ENCODE measurements at places on chromosomes 11 and 22.

GRCh38 chr11:808427-809286 is 1.1 kb upstream of the RPLP2 start:
- no peak for DNase-seq

DNA sequence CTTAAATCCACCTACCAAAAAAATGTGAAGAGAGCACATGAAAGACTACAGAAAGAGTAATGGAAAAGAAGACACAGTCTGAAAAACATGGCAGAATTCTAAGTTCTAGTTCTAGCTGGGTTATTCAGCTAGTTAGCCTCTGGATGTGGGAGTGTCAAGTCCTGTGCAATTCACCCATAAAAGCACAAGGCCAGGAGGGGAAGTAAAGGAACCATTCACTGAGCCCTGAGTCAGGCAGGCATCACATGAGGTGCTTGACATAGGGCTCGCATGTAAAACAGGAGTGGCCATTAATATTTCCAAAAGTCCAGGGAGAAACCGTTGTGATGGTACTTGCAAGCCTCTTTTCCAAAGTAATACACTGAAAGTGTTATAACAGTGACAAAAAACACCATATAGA is 103.7 kb downstream of the GAB2 start:
- no peak for DNase-seq

DNA sequence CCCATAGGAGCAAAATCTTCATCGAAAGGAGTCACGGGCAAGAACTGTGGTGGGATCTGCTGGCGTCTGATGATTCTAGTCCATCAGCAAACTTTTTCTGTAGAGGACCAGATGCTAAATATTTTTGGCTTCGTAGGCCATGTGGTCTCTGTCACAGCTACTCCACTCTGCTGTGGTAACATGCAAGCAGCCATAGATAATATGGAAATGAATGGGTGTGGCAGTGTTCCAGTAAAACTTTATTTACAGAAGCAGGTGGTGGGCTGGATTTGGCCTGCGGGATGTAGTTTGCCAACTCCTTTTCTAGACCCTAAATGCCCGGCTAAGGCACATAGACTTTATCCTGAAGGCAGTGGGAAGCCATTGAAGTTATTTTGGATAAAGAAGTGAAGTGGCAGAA is 32.9 kb downstream of the BMAL1 start:
- DNase-seq: no peak

- no peak for DNase-seq
These were observed 47.8 kb upstream of the BID start for GRCh38 chr22:17822087-17822486.

GRCh38 chr11:87353771-87354345 is 316.1 kb downstream of the TMEM135 start:
- no peak for DNase-seq

DNA sequence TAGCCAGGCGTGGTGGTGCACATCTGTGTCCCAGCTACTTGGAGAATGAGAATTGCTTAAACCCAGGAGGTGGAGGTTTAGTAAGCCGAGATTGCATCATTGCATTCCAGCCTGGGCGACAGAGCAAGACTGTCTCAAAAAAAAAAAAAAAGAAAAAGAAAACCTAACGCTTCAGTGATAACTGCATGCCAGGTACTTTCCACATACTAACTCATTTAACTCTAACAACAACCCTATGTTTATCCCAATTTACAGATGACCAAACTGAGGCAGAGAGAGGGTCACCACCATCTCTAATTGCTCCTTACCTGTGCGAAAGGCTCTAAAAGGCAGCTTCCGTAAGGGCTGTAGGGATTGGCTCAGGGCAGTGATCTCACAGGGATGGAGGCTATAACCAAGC is 11.6 kb downstream of the PISD start:
- no peak for DNase-seq

- no peak for DNase-seq
These were observed 10.2 kb downstream of the ADAMTS8 start for GRCh38 chr11:130418210-130418609.

DNA sequence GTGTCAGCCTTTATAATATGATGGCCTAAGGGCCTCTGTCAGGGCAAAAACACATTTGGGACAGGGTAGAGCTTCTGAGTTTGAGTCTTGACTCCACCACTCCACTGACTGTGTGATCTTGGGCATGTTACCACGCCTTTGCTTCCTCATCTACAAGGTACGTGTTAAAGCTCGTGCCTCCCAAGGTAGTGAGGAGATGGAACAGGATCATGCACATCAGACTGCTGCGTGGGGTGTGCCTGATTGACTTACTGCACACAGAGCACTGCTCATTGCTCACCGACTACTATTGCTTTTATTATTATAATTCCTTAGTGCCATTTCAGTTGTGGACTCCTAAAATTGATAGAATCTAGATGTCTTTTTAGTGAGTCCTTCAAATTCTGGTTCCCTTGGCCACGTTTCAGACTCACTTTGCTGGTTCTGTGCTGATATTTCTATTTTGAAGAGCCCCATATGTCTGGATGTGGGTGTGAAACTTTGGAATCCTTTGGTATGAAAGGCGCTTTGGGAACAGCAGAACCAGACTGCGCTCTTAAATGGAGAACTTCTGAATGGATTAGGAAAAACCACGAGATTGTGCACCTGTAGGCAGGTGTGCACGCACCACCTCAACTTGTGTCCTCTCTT is 44.1 kb upstream of the RAB1B start:
- DNase-seq: no peak

- DNase-seq: no peak
These were observed 66.9 kb downstream of the AMOTL1 start for GRCh38 chr11:94834911-94835593.

GRCh38 chr22:26903030-26903856 is 245.9 kb downstream of the MIAT start:
- DNase-seq: no peak

- peak; percentile 35 for DNase-seq
These were observed at the start of gene GRK3 for GRCh38 chr22:25564320-25564978. TSS of gene GRK3 (plus strand) at chr22:25564675. CDS start at chr22:25565041, 366 bp downstream.

DNA sequence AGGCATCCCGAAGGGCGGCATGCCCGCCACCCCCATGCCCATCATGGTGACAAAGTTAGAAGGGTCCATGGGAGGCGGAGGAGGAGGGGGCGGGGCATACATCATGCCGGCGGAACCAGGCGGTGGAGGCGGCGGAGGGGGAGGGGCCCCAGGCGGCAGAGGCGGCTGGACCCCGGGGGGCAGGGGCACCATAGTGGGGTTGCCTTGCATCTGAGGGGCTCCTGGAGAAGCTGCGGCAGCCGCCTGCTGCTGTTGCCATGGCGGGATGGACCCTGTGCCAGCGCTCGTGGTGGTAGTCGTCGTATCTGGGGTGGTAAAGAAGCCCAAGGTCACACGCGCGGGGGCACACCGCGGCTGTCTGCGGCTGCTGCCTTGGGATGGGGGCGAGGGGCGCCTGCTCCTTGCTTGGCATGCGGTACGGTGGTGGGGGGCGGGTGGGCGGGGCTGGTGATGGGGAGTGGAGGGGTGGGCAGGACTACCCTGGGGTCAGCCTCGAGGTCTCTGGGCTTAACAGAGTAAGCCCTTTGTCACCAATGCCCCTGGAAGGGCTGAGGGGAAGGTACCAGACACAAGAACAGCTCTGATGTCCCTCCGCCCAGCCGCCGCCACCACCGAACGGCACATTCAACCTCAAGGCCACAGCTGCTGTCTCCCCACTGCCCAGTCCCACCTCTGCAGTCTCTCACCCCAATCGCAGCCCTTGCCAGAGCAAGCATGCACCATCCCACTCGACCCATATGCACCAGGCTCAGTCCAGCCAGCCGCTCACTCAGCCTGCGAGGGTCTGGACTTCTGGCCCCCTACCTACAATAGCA is 6.3 kb upstream of the PYGM start:
- DNase-seq: no peak

DNA sequence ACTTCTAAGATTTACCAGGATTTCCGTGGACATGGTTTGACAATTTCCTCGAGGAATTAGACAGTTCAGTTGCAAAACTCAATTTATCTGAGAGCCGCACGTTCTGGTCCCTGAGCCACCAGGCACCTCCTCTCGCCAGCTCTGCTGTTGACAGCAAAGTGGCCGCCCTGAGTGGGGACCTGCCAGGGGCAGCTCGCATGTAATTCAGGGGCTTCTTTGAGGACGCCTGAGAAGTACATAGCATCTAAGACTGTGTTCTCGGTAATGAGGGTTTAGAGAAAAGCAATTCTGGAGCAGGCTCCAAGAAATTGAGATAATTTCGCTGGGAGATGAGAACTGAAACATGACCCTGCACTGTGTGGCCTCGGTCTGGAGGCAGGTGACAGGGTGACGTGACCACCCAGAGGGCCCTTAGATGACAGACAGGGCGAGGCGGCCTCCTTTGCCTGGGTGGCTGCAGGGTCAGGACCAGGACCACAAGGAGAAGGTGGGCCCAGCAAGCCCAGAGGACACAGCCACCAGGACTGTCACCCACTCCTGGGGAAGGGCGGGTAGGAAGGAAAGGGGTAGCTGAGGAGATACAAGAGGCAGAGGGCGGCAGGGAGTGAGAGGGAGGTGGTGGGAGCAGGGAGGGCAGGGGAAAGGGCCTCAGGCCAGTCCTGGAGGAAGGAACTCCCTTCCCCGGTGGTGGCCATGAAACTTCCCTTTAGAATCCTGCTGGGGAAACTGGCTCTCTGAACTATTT is 55.0 kb downstream of the RTL6 start:
- DNase-seq: no peak

GRCh38 chr11:40178470-40178869 is 1281.0 kb downstream of the LRRC4C start:
- no peak for DNase-seq

DNA sequence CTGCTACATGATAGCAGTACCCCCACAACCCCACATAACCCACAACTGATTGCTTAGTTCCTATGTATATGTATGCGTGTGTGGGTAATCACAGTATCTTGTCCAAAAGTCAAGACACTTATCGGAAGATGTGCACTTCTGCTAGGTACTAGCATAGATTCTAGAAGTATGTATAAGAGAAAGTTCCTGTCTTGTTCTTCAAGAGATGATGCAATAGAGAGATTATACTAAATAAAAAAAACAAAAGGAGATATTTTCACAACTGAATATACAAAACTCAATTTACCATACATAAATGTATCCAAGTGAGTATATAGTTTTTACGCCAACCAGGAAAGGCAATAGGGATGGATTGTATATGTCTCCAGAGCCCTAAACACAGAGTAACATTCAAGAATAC is 112.0 kb downstream of the FCHSD2 start:
- DNase-seq: no peak

GRCh38 chr11:12815931-12816494 is 141.8 kb downstream of the TEAD1 start:
- no peak for DNase-seq

DNA sequence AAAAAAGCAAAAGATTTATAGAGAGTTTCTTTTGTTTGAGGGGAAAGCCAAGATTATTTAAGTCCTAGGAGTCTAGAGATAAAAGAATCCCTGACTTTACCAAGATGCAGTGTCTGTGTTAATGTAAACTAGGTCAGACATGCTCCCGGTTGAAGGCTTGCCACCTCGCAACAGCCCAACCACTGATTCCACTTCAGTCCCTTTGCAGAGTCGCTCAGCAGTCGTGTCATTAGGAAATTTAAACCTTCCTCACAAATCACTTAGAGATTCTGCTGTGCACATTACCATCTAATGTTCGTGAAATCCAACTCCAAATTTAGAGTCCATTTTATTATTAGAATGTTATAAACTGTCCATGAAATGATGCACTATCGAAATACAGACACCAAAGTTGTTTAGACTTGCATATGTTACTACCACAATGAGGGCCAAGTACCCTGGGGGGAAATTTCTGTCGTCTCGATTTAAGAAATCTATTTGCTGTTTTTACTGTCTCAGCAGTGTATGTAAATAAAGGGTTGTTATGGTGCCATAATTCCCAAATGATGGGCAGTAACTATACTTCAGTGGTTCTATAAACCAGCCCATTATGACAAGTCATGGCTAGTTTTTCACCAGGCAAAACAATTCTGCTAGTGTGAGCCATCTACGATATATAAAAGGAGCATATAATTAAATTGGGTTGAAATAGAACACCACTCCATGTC is 101.4 kb upstream of the MTNR1B start:
- DNase-seq: no peak

DNA sequence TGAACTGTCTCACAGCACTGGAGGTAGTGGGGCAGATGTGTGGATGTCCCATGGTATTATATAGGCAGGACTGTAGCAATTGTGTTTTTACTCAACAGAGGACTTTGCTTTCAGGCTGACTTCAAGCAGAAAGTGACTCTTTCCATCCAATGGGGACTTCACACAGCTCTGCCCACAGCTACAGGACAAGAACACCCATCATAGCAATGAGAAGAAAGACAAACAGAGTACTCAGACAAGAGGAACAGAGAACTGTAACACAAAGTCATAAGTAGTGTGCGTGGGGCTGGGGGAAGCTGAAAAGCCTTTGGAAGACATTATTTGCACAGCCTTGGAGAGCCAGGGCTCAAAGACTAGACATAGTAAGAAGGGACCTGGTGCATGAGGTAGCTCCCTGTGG is 70.3 kb downstream of the CCDC81 start:
- DNase-seq: no peak

DNA sequence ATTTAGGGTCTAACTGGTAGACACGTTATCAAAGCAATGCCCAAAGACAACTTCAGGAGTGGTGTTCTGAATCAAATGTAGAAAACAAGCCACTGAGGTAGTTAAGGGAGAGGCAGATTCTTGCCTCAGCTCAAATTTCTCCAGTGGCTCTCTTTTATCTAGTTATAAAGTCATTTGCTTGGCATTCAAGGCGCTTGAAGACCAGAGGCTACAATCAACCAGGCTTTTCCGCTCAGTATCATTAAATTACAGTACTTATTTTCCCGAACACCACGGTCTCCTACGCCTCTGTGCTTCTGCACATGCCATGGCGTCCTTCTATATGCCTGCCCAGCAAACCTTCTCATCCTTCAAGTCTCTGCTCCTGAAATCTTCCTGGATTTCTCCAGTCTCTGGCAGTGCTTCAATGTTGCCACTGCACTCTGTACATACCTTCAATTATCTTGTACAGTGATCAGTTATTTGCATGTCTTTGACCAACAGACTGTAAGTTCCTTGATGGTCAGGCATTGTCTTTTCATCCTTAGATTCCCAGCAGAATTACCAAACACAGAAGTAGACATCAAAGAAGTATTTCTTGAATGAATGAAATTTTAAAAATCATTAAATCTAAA is 1.4 kb downstream of the POGLUT3 start:
- peak; percentile 21 for DNase-seq

DNA sequence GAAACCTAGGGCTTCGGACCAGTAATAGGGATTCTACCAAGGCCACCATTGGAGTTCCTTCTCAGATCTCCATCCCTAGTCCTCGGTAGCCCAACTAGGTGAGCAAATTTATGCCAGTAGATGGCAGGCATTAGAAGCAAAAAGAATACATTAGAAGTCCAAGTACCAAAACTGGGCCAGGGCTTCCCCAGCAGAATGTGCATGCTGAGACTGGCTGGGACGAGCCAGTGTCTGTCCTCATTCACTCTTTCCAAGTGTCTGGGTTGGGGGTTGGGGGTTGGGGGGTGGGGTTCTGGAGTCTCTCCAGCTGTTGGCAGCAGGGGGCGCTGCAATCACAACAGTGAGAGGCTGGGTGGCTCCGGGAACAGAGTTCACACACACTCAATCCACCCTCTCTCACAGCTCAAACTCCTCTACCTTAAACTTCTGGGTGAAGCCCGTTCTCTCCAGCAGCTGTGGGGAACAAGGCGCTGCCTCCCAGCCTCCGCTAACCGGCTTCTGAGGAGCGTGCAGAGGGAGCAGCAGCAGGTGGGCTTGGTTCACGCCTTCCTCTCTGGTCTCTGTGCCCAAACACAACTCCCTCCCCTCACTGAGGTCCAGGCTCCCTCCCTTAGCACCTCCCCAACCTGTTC is 57.5 kb downstream of the BTG4 start:
- peak; percentile 85 for DNase-seq

Data from hepatic stellate cell (primary cell).